ENCODE measurements at places on chromosomes 2 and 18.

- no peak for DNase-seq
Observed at GRCh38 chr2:143480601-143481236, 351.5 kb downstream of the ARHGAP15 start.

DNA sequence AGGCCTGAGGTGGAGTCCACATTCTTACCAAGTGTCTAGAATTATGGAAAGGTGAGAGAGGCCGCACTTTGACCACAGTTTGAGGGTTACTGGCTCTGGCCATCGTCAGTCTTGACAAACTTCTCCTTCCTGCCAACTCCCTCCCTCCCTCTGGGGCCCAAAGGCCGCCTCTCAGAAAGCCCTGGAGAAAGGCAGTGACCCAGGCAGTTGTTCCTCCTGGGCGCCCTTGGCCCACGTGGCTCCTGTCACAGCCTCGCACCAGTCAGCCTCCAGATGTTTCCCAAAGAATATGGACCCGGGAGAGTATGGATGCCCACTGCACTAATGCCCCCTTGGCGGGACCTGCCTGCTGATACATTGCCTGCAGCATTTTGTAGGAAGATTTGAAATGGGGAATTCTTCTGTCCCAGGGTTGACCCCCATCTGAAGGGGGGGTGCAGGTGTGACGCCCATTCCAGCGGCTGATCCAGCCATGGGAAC is 61.7 kb downstream of the ASB1 start:
- DNase-seq = no peak

DNA sequence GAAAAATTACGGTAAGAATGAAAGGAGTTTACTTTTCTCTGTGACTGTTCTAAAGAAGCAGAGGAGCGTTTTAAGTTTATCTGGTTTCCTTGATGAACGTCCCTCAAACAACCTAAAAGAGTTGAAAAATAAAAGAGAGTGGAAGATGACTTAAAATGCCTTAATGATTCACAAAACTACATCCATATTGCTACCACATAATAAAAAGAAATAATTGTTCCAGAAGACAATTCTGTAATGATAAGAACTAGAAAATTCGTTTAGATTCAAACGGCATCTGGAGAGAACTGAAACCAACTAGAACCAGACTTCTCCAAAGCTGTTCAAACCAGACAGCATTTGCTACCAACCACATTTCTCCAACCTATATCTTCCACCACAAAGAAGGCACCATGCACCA is 68.1 kb downstream of the TEKT4 start:
- DNase-seq = no peak

GRCh38 chr2:165586019-165586418 is 116.5 kb downstream of the CSRNP3 start:
- no peak for DNase-seq

- no peak for DNase-seq
Observed at GRCh38 chr2:8534729-8535468, 147.0 kb upstream of the ID2 start.

DNA sequence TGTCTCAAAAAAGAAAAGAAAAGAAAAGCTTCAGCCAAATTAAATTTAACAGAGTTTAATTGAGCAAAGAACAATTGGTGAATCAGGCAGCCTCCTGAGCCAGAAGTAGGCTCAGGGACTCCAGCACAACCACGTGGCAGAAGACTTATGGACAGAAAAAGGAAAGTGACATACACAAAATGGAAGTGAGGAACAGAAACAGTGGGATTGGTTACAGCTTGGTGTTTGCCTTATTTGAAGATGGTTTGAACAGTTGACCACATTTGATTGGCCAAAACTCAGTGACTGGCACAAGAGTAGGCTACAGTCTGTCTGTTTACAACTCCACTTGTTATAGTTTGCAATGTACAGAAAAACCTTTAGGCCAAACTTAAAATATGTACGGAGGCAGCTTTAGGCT is 83.1 kb downstream of the SOCS6 start:
- DNase-seq = no peak

- DNase-seq = no peak
Observed at GRCh38 chr2:230865766-230866755, 1.3 kb downstream of the ITM2C start.

GRCh38 chr2:23658466-23658942 is 268.4 kb downstream of the ATAD2B start:
- DNase-seq = no peak

GRCh38 chr2:107634172-107634571 is 192.5 kb upstream of the RGPD4 start:
- no peak for DNase-seq

GRCh38 chr2:186105016-186105724 is 366.6 kb downstream of the FSIP2 start:
- DNase-seq = no peak

- no peak for DNase-seq
Observed at GRCh38 chr2:203722411-203722810, 16.0 kb downstream of the CD28 start.

GRCh38 chr18:37464257-37464656 is 101.3 kb downstream of the CELF4 start:
- DNase-seq = no peak

DNA sequence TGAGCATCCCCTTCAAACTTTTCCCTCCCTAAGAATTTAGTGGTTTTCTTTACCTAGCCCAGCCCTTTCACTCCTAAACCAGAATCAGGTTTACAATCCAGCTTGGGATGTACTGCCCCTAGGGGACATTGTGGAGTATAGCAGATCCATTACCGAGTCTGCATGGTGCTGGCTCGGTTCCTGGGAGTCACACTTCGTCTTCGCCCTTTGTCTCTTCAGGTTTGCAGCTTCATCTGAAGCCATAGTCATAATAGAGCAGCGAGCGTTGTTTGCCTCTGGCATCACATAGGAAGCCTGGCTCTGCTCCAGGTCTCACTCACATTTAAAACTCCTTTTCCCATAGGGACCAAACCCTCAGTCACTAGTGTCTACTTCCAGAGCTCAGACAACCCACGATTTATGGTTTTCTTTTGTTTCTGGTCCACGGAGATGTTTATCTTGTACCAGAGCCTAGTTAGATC is 16.8 kb upstream of the LYPD6 start:
- DNase-seq = no peak

- DNase-seq = no peak
Observed at GRCh38 chr2:105397025-105397722, 1.7 kb downstream of the FHL2 start.

GRCh38 chr18:9876212-9876866 is 9.4 kb upstream of the TXNDC2 start:
- DNase-seq = no peak

DNA sequence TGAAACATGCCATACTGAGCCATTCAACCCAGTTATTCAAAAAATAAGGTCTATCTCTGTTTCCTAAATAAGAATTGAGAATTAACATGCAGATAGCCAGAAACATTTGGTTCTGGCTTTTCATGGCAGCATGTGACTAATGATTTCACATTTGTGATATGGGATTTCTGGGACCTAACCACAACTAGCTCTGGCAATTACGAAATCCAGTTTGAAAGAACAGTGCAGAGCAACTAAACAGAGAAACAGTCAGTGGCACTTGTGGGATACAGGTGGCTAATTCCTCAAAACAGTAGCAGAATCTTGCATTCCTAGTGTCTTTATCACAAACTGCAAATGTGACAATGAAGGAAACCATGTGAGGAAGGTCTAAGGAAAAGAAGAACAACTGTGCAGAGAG is 637.8 kb upstream of the CHAC2 start:
- no peak for DNase-seq

DNA sequence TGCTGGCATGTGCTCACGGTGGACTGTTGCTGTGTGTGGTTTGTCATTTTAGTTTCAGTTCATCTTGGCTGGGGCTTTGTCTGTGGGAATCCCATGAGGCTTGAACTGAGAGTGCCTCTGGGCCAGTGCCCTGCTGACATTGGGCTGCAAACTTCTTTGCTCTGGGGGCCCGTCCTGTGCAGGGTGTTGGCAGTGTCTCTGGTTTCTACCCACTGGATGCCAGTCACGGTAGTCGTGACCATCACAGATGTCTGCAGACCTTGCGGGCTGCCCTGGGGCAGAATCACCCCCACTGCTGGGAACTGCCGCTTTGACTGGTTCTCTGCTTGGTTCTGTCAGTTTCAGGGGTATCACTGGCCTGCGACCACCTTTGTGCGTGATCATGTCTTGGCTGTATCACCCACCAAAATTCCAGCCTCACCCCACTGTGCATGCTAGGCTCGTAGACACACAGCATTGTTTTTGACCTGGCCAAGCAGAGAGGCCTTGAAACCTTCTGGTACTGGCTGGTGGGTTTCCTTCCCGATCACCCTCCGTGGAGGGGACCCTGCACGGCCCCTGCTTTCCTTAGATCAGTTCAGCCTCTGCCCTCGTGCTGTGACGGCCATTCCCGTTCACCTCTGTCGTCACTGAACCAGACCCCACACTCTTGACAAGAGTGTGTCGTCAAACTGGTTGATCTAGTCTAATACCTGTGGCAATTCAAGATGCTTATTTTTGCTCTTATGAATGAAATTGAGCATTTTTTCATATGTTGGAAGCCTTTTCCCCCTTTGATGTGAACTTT is 57.6 kb downstream of the KCNG2 start:
- no peak for DNase-seq

DNA sequence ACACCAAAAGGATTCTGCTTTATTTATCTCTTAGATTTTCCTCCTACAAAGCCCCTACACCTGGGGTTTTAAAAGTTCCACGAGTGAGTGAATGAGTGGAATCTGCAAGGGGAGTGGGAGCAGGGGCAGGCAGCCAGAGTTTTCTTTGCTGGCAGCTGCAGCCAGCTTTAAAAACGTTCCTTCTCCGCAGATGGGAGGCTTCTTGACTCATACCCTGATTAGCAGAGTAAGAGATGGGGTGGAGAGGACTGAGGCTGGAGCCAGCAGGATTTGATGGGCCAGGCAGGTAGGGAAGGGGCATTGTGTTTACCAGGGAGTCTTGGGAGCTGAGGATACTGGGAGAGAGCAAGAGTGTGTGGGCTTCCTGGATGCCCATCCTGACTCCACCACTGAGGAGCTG is 99.6 kb upstream of the TNP1 start:
- no peak for DNase-seq

DNA sequence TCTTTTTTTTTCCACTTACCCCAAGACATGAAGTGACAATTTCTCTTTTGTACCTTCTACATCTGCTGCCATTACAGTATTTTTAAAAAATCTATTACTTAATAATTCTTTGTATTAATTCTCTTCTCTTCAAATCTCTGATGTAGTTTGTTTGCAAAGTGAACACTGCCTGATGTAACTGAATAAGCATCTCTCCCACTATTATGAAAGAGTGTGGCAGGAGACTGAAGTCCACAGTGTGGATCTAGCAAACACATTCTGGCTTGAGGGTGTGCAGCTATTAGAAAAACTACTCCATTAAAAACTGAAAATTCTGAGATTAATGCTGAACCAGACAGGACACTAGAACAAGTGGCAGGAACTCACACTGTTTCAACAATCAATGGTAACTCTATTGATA is 5.0 kb upstream of the SERPINB8 start:
- DNase-seq = no peak

DNA sequence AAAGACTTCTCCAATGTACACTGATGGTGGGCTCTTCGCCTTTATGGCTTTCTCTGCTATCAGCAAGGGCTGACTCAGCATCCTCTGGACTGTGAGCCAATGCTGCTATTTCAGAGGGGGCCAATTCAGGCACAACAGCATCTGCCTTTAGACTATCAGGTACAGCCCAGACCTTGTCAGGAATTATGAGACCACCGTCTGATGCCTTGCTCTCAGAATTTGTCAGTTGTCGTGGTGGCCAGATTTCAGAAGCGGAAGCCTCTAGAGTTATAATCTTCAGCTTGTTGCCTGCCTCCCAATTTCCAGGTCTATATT is 92.7 kb downstream of the ALPK2 start:
- no peak for DNase-seq

GRCh38 chr2:127428057-127428814 is 10.0 kb downstream of the PROC start:
- no peak for DNase-seq

DNA sequence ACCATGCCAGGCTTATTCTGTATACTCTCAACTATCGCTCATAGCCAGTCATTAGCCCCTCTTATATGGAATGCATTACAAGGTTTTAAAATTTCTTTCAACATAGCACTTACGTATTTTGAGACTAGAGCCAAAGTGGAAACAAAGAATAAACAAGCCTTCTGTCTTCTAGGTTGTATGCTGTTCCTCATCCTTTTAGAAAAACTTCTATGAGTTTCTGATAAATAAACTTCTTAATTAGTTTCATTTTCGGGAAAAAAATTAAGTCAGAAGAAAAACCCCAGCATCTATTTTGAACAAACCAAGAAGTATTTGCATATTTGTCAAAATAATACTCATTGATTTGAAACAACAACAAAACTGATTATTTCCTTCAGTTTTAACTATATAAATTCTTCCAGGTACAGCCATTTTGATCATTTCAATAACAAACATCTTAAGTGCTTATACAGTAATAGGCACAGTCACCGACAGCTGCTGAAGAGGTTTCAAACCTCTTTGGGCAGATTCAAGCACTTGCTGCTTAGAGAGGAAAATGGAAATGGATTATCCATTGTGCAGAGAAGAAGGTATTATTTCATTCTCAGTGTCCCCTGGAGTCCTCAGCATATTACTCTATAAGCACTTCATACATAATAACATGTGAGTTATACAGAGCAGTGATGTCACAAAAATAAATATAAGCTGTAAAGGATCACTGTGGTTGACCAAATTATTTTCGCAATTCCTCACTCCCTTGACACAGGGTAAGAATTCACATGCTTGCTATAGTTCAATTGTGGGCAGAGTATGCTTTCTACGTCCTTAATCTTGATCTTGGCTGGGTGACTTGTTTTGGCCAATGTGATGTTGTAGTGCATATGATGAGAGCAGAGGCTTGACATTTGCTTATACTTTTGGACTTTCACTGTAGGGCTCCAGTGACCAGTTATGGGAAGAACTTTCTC is 833.8 kb downstream of the TRIB2 start:
- no peak for DNase-seq

DNA sequence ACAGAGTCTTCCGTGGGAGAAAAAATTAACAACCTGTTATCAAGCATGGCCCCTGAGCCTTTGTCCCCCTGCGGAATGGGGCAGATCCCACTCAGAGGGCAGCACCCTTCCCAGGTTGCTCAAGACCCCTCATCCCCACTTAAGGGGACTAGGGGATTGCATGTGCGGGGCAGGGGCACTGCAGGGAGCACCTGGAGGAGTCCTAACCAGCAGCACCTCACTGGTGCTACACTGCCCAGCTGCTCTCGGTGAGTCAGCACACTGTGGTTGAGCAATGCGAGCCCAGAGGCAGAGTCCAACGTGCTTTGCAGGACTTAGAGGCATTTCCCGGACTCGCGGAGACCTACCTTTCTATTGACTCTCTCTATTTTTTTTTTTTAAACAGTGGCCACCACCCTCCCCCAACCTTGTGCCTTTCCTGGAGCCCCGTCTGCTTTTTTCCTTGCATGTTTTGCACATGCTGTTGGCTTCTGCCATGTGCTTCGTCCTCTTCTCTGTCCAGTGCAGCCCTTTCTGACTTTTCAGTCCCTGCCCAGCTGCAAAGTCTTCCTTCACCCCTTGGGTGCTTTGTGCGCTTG is 74.0 kb downstream of the IL1R2 start:
- no peak for DNase-seq

- DNase-seq = no peak
Observed at GRCh38 chr2:28063492-28063962, 173.0 kb downstream of the BABAM2 start.

GRCh38 chr2:121832412-121833357 is 77.2 kb downstream of the TSN start:
- no peak for DNase-seq

GRCh38 chr18:3451183-3451988 is 1.4 kb downstream of the TGIF1 start:
- DNase-seq = peak; percentile 63

GRCh38 chr2:86229221-86229620 is 30.0 kb downstream of the MRPL35 start:
- no peak for DNase-seq
